Fibroblast of lung (primary cell): ENCODE measurements at places on chromosomes 6 and 20. TPM values are rescaled to one million over a fixed set of nuclear protein-coding genes. Genes with fewer than 3 reads are reported as not detected.

DNA sequence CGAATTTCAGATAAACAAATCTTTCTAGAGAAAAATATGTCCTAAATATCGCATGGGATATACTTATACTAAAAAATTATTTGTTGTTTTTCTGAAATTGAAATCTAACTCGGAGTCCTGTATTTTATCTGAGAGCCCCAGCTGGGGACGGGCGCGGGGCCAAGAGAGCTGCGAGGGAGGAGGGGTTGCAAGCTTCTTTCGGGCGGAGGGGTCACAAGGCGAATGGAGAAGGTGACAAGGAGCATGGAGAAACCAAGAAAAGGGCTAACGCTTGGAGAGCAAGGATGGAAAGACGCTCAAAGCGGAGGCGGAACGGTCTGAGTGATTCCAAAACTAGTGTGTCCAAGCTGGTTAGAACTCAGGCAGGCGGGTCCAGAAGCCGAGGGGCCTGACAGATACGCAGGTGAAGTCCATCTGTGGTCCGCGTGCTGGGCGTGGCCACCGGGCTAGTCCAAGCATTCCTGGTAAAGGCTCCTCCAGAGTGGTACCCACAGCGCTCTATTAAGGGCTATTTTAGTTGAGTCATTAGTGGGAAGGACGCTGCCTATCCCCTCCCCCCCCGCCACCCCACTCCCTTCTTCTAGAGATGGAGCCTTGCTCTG, 41.5 kb upstream of the ZNFX1 start:
- H3K27ac ChIP-seq, result no peak overlapping the region
- no peaks in the 10 kb centered on the region for H3K36me3 ChIP-seq
- H3K4me3 ChIP-seq, result no peak overlapping the region
- H3K4me1 ChIP-seq, result no peaks in the 10 kb centered on the region

- no peaks in the 10 kb centered on the region for H3K4me1 ChIP-seq
- H3K27me3 ChIP-seq, result no peaks in the 10 kb centered on the region
- no peak overlapping the region for H3K4me3 ChIP-seq
- DNase-seq, result no peak
These were observed 526.0 kb downstream of the EPM2A start for GRCh38 chr6:145209272-145209671.

C6orf15 gene
- not detected in 2 replicates for polyA plus RNA-seq

PRDM13 gene
- not detected in 2 replicates for polyA plus RNA-seq

CD24 gene
- 0.19 and 0.69 TPM in 2 replicates for polyA plus RNA-seq
